NCI-H1105 treated with DMSO at 0.1 percent for 48 hours (cell line): ENCODE measurements at places on chromosomes 3 and 15.

- no peak for DNase-seq
Observed at GRCh38 chr15:65088643-65089021, 12.1 kb downstream of the KBTBD13 start.

DNA sequence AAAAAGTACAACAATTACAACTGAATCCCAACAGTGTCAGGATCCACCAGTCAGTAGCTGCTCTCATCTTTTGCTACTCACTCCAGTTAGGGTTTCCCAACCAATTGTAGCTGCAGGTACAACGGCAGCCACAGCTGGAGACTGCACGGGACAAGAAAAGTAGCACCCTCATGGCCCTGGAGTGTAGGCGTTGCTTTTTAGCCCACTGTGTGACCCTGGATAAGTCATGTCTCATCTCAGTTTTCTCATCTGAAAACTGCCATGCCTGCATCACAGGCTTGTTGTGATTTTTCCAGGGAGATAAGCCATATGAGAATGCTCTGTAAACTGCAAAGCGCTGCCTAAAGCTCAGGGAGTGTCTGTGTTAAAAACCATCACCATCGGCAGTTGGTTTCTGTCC is 535.6 kb upstream of the IL12A start:
- DNase-seq = no peak

DNA sequence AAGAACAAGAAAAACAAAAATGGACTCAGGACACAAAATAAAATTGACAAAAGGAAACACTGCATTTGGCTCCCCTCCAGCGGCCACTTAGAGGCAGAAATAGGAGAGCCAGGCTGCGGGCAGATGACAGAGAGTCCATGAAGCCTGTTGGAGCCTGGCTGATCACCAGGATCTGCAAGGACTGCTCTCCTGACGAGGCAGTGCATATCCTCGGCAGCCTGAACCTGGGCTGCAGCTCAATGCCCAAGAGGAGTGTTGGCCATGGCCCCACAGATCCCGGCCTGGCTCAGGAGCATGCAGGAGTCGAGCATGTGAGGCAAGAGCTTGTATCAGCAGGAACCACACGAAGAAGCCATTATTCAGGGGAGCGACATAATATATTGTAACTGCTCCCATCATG is 199.8 kb downstream of the STT3B start:
- peak; percentile 72 for DNase-seq

- DNase-seq = no peak
Observed at GRCh38 chr3:50450209-50450921, 53.1 kb downstream of the CACNA2D2 start.

- no peak for DNase-seq
Observed at GRCh38 chr15:52351206-52351908, 55.8 kb upstream of the MYO5C start.

DNA sequence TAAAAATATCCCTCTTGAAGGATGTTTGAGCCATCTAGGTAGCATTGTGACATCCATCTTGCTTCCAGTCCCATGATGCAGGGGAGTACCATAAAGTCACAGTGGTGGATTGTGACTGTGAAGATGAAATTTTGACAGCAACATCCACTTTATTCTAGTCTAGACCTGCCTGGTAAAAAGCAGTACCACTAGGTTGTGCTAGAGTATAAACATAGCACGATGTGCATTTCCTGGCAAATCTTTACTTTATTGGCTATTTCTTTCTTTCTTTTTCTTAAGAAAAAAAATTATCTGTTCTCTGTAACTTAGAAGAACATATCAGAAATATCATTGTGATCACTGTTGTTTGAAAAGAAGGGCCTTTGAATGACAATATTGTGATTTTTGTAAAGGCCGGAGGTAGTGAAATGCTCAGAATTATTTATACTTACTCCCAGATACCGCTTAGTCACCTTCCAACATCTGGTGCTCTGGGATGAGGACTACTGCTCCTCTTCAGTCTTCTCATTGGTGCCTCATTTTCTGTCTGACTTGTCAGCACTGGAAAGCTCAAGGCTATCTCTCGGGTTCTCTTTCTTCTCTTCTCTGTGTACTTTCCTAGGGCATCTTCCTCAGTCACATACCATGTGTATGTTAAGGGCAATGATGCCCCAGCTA is 35.6 kb downstream of the AGBL1 start:
- no peak for DNase-seq

DNA sequence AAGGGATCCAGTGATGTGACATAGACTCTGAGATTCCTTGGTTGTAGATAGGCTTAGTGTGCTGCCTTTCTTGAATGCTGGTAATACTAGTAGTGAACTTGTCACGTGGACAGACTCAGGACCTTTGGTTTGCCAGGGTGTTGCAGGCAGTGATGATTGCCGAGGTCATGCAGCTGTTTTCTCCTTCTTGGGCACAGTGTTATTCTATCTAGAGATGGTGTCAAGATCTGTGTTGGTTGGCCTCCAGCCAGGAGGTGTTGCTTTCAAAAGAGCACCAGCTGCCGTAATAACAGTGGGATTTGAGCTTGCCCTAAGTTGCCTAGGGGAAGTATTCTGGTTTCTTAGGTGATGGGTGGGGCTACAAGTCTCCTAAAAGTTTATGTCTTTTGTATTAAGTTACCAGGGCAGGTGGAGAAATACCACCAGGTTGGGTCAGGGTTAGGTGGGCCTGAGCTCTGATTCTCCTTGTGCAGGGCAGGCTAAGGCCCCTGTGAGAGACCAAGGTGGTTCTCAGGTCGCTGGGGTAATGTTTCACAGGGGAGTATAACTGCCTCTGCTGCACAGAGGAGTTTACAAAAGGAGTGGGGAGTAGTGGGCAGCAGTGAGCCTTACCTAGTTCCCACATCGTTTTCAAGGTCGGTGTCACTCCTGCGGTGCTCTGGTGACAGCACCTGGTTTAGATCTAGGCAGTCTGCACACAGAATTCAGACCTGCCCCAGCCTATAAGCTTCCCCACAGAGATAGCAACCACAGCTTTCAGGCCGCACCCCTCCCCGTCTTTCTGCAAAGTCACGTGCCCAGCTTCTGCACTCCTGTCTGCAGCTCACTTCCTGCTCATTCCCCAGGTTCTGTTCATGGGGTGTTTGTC is 350.3 kb downstream of the DOCK3 start:
- peak; percentile 57 for DNase-seq

GRCh38 chr3:139263798-139264197 is 80.0 kb upstream of the MRPS22 start:
- DNase-seq = no peak

DNA sequence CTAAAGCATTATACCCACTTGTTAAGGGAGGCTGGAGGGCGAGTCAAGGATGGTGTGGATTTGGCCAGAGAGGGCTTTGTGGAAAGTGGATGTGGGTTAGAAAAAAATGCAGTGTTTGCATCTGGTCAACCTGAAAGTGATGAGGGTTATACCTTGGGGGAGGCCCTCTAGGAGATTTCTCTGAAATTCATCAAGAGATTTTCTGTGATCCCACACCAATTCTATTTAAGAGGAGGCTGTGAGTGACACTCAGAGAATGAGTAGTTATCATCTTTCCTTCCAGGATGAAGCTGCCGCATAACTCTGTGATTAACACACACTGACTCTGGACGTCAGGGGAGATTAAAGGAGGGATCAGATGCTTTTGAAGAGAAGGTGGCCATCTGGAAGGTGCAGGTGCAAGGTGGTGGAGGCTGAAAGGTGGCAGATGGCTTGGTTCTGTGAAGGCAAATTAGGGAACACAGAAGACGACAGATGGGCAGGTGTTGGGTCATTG is 54.8 kb downstream of the ANAPC13 start:
- DNase-seq = peak; percentile 63

DNA sequence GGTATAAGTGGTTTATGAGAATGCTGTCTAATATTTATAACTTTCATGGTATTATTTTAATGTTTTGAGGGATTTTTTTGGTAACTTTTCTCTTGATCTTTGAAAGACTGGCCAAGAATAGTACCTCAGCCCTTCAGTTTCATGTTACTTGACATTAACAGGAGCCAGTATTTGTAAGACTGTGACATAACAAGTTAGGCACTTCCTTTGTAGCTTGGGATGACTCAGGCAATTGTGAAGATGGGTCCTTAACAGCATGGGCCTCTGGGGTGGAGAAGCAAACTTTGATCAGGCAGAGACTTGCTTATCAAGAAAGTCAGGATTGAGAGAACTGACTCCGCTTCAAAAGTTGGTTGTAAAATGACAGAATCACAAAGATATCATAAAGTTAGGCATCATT is 9.5 kb downstream of the LRRC49 start:
- DNase-seq = no peak

GRCh38 chr3:127859730-127860129 is 37.4 kb upstream of the MGLL start:
- no peak for DNase-seq

GRCh38 chr3:159559771-159560170 is 428.9 kb upstream of the IL12A start:
- no peak for DNase-seq

GRCh38 chr3:62368705-62369475 is 4.5 kb downstream of the FEZF2 start:
- DNase-seq = no peak

GRCh38 chr15:39896846-39897245 is 23.2 kb downstream of the GPR176 start:
- no peak for DNase-seq

GRCh38 chr3:52202384-52203077 is 4.6 kb downstream of the ALAS1 start:
- DNase-seq = no peak

- DNase-seq = no peak
Observed at GRCh38 chr3:189305412-189305811, 133.6 kb downstream of the TPRG1 start.

GRCh38 chr3:152309535-152310307 is 41.0 kb downstream of the MBNL1 start:
- DNase-seq = no peak

DNA sequence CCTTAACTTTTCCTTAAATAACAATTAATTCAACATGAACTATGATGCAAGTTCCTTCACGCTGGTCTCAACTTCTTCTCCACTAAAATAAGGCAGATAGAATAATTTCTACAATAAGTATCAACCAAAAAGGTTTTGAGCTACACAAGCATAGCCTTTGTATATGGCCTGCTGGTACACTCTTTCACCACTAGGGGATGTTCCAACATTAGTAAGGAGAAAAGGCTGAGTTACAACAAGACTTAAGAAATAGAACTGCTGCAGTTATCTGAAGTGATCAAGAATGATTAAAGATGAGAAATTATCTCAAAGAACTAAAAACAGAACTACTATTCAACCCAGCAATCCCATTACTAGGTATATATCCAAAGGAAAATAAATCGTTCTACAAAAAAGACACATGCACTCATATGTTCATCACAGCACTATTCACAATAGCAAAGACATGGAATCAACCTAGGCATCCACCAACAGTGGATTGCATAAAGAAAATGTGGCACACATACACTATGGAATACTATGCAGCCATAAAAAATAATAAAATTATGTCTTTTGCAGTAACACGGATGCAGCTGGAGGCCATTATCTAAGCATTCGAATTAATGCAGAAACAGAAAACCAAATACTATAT is 14.4 kb downstream of the ATP13A3 start:
- peak; percentile 78 for DNase-seq

DNA sequence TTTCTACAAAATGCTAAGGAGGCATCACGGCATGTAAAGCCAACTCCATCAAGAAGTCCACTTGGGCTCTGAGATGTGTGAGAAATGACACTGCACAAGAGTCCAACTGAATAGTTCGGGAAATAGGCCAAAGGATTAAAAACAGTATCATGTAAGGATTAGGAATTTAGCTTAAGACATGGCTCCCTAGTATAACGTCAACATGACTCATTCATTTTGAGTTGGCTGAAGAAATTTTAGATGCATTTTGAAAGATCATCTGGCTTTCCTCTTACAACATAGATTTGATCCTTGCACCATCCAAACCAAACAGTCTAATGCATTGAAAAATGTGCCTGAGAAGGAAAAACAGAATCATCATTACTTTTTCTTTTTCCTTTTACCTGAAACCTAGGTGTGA is 109.3 kb upstream of the MME start:
- no peak for DNase-seq

DNA sequence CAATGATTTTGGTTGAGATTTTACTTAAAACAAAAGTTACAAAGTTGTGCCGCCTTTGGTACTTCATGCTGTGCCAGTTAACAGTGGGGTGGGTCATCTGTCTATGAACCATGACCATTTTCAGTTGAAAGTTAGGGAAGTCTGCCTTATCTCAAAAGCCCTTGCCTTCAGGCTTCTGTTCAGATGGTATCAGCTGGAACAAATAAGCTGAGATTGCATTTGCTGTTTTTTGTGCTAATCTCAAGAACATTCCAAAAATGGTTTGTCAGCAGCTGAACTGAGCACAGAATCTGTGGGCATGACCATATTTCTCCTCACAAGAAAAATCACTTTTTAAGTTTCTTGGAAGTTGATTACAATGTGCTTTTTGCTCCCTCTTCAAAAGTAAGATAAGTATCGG is 142.3 kb downstream of the IL5RA start:
- no peak for DNase-seq

DNA sequence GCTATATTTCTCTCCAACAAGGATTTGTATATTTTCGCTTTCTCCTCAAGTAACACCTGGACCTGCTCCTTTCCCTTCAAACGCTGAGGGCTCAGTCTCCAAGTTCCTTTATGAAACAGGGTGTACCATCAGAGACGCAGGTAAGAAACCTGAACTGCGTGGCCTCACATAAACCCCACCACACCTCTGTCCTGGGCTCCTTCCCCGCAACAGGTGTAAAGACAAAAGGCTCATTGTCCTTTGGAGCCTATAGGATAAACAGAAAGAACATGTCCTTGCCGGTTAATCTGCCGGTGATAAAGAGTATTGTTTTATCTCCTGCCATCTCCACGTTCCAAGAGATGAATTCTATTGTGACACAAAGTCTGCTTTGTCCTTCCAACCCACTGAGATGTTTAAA is 111.8 kb upstream of the ADAMTS9 start:
- no peak for DNase-seq

GRCh38 chr3:40096661-40097111 is 212.8 kb upstream of the EIF1B start:
- no peak for DNase-seq

- no peak for DNase-seq
Observed at GRCh38 chr3:175105066-175105465, 245.9 kb downstream of the NAALADL2 start.

DNA sequence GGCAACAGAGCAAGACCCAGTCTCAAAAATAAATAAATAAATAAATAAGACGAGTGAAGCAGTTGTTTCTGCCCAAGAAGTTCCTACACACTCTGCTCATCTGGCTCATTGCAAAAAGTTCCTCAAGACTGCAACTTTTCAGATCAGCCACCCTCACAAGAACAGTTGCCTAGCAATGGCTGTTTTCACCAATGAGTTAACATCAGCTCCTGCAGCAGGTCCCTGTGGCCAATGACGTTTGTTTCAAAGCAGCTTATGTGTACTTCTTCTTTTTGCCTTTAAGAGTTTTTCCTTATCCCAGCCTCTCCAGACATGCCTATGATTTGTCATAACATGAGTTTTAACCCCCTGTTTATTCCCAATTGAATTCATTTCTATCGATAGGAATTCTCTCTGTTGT is 118.4 kb upstream of the SPRED1 start:
- no peak for DNase-seq

DNA sequence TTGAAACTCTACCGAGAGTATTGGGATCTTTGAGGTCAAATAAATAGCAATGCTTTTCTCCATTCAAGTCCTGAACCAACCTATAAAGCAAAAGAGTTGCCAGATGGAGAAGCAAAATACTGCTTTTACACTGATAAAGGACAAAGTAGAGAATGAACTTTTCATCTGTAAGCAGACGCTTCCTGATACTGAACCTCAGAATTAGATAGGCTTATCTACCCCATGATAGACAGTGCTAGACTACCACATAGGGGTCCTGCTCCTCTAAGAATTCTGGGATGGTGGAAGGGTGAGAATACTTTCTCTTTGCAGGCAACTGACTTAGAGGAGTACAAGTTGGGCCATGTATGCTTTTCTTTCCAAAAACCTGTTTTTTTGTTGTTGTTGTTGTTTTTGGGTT is 9.5 kb downstream of the SAXO2 start:
- DNase-seq = no peak

GRCh38 chr15:59609730-59610712 is 1.6 kb upstream of the GCNT3 start:
- no peak for DNase-seq
